HT-29 (cell line): ENCODE measurements at places on chromosomes 4 and X.

DNA sequence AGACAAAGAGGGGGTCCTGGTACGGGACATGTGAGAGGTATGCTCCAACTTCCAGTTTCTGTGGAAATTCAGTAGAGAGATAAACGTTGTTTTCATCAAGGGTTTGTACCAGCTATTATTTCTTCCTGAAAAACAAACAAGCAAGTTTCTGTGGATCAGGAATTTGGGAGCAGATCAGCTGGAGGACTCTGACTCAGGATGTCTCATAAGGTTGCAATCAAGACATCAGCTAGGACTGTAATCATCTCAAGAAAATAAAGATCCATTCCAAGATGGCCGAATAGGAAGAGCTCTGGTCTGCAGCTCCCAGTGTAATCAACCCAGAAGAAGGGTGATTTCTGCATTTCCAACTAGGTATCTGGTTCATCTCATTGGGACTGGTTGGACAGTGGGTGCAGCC, 23.5 kb upstream of the NFKB1 start:
- DNase-seq, result no peak

GRCh38 chr4:4855301-4856070, 4.0 kb upstream of the MSX1 start:
- no peak for DNase-seq

- no peak for DNase-seq
These were observed 133.6 kb downstream of the CPE start for GRCh38 chr4:165512424-165512823.

DNA sequence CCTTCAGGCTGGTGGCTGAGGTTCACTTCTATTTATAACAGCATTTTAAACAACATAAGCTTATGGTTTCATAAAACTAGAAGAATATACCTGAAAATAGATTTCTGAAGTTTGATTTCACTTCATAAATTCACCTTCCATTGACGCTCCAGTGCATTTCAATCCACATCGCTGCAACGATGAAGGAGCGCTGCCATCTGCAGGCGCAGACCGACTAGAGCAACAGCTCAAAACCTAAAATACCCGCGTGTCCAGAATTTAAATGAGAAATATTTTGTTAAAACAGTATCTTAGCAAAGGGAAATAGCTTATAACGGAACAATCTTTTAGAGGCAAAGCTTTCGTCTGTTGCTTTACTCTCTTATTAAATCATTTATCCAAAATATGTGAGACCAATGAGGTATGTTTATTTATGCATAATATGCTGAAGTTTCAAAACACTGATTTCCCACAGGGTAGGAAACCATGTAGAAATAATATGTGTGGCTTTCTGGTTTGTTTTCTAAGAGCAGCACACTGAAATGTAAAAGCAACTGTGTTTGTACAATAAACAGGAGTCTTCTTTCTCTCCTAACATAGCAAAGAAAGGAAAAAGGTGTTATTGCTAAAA, 816.4 kb upstream of the FRG1 start:
- DNase-seq, result peak; percentile 13

DNA sequence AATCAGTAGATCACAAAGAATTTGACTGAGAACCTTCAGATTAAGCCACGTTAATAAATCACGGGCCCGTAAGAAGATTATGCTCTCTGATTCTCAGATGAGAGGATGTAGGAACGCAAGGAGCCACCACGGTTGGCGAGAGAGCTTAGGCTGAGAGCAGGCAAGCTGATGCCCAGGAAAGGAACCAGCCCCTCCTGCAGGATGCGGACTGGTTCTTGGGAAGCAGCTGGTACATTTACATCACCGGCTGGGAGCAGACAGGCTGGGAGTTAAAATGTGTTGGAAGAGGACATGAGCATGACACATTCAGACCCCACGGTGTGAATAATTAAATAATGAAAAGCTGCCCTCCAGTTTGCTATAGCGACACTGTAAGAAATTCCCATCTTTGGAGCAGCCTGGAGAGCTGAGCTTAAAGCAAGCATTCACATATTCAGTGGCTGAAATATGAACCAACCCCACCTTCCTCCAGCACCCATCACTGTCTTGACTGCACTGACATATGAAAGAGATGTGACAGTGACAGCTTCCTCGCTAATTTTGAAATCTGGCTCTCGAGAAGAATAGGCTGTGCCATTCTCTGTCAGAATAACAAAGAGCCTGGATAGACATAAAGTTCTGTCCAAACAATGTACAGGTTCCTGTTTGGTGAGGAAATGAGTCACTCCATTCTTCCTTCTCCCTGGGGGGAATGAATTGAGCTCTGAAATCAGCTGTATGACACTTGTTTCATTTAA, 33.1 kb downstream of the LNX1 start:
- peak; percentile 19 for DNase-seq

GRCh38 chr4:5704276-5704675, 4.1 kb downstream of the EVC2 start:
- no peak for DNase-seq

DNA sequence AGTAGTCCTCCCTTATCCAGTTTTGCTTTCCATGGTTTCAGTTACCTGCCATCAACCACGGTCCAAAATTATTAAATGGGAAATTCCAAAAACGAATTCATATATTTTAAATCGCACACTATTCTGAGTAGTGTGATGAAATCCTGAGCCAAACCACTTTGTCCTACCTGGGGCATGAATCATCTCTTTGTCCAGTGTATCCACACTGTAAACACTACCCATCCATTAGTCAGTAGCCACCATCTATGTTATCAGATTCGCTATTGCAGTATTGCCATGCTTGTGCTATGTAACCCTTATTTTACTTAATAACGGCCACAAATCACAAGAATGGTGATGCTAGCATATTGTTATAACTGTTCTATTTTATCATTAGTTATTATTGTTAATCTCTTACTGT, 704.6 kb downstream of the SMARCA1 start:
- no peak for DNase-seq

DNA sequence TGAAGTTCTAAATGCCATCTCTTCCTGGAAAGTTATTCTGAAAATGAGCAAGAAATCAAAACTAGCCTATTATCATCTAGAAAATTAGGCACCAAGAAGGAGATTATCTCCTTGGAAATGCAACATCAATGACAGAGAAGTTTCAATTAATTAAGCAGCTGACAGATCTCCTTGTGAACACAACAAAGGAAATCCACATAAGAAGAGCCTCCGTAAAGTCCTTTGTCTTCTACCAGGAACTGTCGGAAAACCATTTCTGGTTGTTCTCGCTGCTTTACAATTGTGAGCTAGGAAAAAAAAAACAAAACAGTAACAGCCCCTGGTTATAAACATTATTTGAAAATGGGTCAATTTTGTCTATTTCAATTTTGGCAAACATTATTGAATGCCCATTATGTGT, 38.2 kb downstream of the METTL14 start:
- DNase-seq, result no peak

DNA sequence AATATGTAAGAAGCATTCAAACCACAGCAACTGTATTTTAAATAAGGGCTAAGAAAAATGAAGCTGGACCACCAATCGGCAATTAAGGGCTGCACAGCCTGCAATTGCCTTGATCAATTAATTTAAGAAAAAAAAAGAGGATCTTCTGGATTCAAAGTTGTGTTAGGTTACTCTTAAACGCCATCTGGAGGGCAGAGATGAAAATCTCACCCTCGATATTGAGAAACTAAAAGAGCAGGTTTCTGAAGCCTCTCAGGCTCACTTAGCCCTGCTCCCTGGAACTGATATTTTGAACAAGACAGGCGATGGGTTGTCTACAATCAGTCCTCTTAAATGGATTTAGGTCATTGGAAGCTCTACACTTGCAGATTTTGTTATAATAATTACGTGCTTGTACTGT, 579.4 kb downstream of the GRXCR1 start:
- DNase-seq, result peak; percentile 16

DNA sequence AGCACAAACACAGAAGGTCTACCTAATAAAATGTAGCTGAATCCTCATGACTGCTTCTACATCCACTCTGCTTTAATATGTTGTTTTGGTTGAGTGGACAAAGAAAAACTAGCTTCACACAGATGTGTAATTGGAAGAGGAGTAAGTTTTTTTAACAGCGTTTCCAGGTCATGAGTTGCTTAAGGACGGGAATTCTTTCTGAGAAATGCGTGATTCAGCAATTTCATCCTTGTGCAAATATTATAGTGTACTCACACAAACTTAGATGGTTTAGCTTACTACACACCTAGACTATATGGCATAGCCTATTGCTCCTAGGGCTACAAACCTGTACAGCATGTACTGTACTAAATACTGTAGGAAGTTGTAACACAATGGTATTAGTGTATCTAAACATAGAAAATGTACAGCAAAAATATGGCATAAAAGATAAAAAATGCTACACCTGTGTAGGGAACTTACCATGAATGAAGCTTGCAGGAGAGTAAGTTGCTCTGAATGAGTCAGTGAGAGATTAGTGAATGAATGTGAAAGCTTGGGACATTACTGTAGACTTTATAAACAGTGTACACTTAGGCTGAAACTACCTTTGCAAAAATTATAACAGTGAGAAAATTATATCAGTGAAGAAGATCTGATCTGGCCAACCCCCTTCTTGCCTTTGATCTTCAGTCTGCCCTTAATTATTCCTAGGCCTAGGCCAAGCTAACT, 70.8 kb upstream of the IL15 start:
- DNase-seq, result no peak

DNA sequence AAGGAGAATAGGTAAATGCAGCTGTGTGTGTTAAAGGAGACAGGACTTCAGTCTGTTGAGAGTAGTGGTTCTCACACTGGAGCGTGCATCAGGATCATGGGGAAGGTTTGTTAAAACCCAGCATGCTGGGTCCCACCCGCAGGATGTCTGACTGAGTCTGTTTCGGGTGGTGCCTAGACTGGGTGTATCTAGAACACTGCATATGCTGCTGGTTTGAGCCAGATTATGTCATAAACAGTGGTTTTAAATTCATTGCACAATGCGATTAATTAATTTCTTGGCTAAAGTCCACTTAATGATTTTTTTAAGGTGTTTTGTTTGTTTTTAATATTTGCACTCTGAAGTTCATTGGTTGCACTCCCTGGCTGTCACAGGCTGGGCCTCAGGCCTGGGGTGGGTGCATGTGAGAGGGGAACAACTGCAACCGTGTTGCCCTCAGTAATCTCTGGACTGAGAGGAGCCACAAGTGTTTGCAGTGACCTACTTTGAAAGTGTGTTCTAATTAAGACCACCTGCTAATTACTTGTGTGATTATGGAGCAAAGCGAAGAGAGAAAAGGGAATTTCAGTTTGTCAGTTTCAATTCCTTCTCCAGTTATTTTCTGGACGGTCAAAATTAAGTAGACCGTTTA, 8.3 kb downstream of the HCCS start:
- no peak for DNase-seq

GRCh38 chr4:60088807-60089486, 1111.2 kb upstream of the ADGRL3 start:
- no peak for DNase-seq

DNA sequence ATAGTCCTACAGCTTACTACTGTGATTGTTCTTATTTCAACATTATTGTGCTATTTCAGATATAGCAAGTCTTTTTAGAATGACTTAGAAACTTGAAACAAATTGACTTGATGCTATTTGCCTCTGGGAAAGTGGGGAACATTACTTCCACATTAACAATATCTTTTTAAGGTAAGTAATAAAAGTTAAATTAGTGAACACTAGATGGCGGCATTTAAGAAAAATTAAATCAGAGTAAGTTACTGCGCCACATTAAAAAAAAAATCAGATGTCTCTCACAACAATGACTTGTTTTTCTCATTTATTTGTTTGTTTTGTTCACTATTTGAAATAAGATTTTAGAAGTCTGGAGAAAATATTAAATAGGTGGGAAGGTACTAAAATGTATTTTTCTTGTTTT, 1026.9 kb upstream of the SLIT2 start:
- DNase-seq, result peak; percentile 46

GRCh38 chrX:113954297-113954696, 629.6 kb upstream of the HTR2C start:
- no peak for DNase-seq

- no peak for DNase-seq
These were observed 302.5 kb downstream of the GRID2 start for GRCh38 chr4:92606227-92606626.

DNA sequence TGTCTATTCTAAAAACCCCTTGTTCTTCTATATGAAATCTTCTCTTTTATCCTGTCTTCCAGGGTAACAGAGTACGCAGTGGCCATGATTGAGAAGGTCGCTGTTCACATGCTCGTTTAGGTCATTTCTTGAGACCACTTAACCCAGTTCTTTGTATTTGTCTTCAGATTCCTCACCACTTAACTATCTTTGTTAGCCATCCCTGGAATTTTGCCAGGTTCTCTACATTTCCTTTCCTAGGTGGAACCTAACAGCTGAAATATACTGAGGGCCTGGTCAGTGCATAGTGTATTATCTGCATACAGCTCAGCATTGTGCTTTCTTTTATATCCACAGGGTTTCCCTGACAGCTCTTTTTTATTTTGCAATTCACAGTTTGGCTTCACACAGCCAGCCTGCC, 148.9 kb upstream of the GALNT7 start:
- no peak for DNase-seq

DNA sequence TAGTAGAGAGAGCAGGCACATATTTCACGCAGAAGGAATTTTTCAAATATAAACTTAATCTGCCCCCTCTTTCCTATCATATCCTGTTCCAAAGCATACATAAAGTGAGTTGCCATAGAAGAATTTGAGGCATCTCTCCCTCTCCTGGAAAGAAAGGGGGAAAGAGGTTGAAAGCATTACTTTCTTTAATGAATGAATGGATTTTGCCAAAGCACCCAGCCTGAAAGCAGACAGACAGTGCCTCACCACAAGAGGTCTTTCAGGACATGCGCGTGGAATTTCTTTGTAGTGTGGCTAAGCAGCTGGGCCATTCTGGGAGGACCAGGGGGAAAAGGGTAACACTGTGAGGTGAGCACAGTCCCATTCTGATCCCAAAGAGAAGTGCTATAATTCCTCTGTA, 651.4 kb downstream of the IQCM start:
- no peak for DNase-seq

DNA sequence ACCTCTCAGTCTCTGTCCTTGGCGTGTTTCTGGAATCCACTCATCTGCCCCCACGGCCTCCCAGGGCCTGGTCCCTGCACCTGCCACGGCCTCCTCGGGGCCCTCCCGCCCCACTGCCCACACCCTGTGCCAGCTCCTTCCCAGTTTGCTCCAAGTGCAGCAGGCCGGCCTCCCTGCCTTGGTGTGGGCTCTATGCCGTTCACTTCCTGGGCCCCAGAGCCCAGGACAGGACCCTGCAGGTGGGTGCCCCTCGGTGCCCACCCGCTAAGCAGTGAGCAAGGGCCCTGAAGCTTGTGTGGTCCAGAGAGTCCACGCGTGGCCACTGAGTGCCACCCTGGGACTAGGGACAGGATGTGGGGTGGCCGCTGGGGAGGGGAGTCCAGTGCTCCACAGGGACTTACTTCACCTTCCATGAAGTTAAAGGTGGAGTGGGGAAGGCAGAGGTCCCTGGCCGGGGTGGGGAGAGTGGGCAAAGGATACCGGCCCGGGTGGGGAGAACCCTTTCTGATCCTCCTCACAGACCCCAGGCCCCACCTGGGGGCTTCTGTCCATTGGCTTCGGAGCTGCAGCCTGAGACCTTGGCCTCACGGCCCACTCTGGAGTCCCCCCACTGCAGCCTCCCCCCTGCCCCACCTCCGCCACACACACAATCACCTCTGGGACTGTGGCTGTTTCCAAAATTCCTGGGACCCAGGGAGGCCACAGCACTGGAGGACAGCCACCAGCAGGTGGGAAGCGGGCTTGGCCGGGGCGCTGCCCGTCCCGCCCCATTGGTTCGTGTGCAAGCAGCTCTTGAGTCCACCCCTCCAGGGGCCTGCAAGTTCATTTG, 60.0 kb upstream of the NKX1-1 start:
- DNase-seq, result no peak

GRCh38 chrX:78946178-78946931, 1.2 kb downstream of the P2RY10 start:
- no peak for DNase-seq

- no peak for DNase-seq
These were observed 25.6 kb downstream of the ATP10D start for GRCh38 chr4:47510506-47511143.
